Stimulated activated CD4-positive, alpha-beta T cell treated with anti-CD3 and anti-CD28 coated beads, Interleukin-1b, Interleukin-23, amount 100 ng/mL, for 24 hours (primary cell): ENCODE measurements at places on chromosomes 16 and 17.

GRCh38 chr16:88062341-88063210, 111.3 kb downstream of the BANP start:
- no peak for DNase-seq

GRCh38 chr17:15269087-15269779, 4.1 kb upstream of the PMP22 start:
- DNase-seq: no peak

DNA sequence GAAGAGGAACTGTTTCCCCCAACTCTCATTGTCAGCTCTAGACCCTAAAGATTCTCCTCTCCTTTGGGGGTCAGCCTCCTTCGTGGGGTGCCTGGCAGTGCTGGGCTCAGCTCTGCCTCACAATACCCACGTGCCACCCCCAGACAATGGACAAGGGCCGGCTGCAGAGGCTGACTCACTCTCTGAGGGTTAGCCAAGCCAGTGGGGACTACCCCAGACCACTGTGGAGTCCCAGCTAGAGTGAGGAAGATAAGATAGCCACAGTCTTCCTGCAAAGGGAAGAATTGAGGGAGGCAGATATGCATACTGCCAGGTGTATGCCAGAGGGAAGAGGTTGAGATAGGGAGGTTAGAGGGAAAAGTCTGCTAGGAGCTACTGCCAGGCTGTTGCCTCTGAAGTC, 13.5 kb upstream of the MTMR4 start:
- no peak for DNase-seq

DNA sequence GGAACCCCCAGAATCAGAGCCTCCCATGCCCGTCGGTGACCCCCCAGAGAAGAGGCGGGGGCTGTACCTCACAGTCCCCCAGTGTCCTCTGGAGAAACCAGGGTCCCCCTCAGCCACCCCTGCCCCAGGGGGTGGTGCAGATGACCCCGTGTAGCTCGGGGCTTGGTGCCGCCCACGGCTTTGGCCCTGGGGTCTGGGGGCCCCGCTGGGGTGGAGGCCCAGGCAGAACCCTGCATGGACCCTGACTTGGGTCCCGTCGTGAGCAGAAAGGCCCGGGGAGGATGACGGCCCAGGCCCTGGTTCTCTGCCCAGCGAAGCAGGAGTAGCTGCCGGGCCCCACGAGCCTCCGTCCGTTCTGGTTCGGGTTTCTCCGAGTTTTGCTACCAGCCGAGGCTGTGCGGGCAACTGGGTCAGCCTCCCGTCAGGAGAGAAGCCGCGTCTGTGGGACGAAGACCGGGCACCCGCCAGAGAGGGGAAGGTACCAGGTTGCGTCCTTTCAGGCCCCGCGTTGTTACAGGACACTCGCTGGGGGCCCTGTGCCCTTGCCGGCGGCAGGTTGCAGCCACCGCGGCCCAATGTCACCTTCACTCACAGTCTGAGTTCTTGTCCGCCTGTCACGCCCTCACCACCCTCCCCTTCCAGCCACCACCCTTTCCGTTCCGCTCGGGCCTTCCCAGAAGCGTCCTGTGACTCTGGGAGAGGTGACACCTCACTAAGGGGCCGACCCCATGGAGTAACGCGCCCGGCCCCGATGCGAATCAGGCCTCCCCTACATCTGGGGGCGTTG, 4.0 kb downstream of the TPSG1 start:
- no peak for DNase-seq

DNA sequence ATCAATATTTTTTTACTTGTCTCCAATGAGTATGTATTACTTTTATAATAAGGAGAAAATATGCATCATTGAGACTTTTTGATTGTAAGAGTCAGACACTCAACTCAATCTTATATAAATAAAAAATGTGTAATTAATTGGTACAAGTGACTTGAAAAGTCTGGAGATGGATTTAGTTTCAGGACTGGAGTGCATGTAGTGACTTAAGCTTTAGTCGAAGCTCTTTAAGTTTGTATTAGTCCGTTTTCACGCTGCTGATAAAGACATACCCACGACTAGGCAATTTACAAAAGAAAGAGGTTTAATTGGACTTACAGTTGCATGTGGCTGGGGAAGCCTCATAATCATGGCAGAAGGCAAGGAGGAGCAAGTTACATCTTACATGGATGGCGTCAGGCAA, 60.7 kb upstream of the NKD1 start:
- DNase-seq: no peak

DNA sequence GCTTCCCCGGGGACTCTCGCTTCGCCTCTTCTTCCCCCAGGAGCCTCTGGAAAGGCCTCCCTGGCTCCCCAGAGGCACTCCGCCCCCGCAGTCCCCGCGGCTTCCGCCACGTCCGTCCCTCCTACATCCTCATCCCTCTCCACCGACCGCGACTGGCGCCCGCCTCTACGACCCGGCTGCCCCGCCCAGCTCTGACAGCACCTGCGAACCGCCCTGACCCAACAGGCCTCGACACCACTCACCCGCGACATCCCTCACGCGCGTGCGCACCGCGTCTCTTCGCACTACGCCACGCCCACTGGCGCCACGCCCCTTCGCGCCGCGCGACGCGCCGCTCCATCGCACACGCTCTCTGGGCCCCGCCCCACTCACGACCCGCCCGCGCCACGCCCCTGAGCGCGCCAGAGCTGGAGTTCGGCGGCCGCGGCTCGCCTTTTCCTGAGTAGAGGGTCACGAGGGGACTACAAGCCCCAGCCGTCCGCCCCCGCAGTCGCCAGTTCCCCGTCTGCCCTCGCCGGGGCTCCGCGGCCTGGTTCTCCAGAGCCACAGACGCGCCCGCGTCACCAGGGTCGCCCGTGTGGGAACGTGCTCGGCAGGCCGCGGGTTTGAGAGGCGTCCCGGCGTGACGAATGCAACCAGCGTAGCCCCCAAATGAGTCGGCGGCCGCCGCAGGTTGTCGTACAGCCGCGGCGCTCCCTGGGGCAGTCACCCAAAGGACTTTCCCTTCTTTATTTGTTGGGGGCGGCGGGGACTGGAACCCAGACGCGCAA, 56.2 kb upstream of the LRRC37A3 start:
- peak; percentile 96 for DNase-seq

- DNase-seq: no peak
Observed at GRCh38 chr17:61451538-61452300, 503 bp upstream of the TBX4 start.

- DNase-seq: no peak
Observed at GRCh38 chr17:83010206-83011200, 68.9 kb upstream of the METRNL start.

DNA sequence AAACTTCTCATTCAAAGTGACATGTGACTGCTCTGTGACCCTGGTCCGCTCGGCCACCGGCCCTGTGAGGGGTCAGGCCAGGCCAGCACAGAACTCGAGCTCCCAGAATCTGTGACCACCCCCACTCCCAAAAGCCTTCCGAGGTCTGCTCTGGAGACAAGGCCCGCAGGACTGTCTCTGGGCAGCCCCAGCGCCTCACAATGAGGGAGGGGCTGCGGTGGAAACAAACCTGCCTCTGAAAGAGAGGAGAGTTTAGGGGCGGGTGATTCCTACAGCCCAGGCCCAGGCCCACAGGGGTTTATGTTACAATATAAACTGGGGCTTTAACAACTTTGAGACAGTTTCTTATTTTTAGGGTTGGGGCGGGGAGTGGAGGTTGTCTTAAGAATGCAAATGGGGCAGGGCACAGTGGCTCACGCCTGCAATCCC, 19.9 kb downstream of the IGFBP4 start:
- no peak for DNase-seq

- DNase-seq: no peak
Observed at GRCh38 chr17:82213251-82214011, 789 bp upstream of the CCDC57 start.

GRCh38 chr16:7177875-7178274, 154.8 kb upstream of the RBFOX1 start:
- no peak for DNase-seq

- no peak for DNase-seq
Observed at GRCh38 chr16:81469710-81470535, 25.3 kb downstream of the CMIP start.

DNA sequence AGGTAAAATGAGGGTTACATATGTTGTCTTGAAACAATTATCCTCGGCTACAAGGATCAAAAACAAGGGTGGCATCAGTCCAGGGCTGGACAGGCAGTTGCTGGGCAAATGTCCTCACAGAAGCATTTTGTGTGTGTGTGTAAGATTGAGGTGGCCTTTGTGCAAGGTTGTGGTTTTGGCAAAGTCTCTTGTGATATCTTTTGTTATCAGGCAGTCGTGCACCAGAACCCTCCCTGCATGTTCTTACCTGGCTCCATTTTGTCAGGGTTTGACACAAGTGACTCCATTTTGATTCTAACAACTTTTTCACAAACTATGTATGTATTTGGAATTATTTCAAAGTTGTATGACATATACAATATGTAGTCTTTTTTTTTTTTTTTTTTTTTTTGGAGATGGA, 20.0 kb downstream of the CHAD start:
- no peak for DNase-seq

- DNase-seq: no peak
Observed at GRCh38 chr17:49691677-49692191, 13.8 kb upstream of the SPOP start.

- no peak for DNase-seq
Observed at GRCh38 chr17:62790564-62790986, 17.5 kb downstream of the MARCHF10 start.

DNA sequence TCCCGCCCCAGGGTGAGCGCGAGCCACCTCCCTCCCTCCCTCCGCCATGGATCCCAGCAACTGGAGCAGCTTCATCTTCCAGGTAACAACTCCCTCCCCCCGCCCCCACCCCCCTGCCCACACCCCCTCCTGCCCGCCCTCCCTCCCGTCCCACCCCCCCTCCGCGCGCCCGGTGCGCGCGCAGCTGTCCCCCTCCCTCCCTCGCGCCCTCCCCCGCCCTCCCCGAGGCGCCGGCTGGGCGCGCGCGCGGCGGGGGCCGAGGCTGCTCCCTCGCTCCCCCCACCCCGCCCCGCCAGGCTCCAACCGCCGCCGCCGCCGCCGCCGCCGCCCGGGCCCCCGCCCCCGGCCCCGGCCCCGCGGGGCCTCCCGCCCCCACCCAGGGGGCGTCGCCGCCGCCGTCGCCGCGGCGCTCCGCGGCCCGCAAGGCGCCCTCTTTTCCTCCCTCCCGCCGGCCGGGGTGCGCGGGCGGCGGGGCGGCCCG, at the start of gene MAZ:
Gene MAZ, plus strand, starts transcription at position 431 of the 481 bp plus-strand sequence. CDS start 173 bp downstream, outside the sequence.
- peak; percentile 63 for DNase-seq

DNA sequence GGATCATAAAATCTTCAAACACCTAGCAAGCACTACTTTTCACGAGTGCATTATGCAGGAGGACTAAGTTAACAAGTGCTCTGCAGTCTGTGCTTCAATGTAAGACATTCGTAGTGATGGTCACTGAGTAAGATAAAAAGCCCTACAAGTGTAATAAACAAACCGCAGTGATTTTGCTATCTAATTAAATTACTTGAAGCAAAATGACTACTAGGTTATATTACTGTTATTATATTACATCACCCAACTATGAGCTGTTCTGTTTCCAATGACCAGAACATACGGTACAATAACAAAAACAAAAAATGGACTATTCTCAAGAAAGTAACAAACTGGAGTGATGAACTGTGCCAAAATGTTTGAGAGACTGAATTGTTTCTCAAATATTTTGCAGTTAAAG, 11.2 kb downstream of the KLHL10 start:
- DNase-seq: no peak

DNA sequence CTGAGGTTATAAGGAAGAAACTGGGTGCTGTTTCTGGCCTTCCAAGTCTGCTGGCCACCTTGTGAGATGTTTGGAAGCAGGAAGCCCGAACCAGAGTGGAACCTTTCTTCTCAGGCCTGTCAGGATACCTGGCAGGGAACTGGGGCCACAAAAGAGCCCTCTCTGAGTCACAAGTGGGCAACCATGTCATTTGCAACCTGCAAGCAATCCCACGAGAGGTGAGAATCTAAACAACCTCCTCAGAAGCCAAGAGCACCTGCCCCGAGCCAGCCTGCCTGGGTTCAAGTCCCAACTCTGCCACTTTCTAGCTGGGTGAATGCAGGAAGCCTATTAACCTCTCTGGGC, 3.3 kb downstream of the COTL1 start:
- no peak for DNase-seq

DNA sequence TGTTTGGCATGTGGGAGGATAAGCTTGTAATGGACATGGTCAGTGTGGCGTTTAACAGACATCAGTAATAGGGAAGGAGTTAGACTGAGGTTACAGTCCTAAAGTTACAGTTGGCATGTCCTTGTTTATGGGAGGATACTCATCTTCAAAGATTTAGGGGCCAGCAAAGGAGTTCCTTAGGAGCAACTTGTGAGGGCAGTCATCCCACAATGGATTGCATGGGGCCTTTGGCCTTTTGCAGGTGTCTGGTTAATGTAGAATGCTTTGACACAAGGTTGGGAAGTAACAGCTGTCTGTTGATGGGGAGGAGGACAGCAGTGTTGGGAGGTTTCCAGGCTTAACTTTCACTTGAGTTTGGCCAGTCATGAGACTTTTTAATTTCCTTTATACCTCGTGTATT, 2.2 kb downstream of the NUBP1 start:
- no peak for DNase-seq

DNA sequence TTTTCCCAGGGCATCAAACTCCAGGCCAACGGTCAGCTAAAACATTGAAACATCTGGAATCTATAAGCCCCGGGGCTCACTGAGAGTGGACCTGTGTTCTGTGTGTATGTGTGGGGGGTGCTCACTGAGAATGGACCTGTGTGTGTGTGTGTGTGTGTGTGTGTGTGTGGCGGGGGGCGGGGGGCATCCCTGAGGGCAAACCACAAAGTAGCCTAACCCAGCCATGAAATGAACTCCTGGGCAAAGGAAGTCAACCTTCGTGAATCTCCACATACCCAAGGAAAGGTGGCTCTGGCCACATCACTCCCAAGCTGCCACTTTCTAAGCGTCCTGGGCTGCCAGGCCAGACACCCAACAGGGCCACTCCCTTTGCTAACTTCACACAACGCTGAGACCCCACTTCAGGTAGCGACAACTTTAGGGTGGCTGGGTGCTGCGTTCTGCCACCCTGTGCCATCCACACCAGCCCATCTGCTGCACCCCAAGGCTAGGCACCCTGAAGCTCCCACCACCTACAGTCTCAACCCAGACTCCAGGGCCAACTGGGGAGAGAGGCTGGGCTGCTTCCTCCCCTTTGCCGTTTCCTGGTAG, 1.6 kb downstream of the MAFG start:
- DNase-seq: no peak

GRCh38 chr17:19412984-19413383, 2.0 kb downstream of the RNF112 start:
- DNase-seq: no peak

DNA sequence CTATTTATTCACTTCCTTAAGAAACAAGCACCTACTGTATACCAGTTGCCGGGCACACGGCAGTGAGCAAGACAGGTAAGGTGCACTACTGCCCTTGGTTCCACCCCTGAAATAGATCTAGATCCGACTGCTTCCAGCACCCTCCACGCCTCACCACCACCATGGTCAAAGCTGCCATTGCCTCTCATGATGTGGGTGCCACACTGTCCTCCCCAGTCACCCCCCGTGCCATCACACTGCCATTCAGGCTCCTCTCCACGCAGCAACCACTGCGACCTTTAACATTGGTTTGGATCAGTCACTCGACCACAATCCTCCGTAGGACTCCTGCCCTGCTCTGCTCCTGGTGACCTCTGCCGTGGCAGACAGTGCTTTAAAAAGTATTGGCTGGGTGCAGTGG, 226.8 kb downstream of the CPPED1 start:
- DNase-seq: no peak
